Stimulated activated naive CD8-positive, alpha-beta T cell treated with anti-CD3 and anti-CD28 coated beads, Interleukin-15, amount 100 ng/mL, for 72 hours (primary cell): ENCODE measurements at places on chromosomes 4 and X.

DNA sequence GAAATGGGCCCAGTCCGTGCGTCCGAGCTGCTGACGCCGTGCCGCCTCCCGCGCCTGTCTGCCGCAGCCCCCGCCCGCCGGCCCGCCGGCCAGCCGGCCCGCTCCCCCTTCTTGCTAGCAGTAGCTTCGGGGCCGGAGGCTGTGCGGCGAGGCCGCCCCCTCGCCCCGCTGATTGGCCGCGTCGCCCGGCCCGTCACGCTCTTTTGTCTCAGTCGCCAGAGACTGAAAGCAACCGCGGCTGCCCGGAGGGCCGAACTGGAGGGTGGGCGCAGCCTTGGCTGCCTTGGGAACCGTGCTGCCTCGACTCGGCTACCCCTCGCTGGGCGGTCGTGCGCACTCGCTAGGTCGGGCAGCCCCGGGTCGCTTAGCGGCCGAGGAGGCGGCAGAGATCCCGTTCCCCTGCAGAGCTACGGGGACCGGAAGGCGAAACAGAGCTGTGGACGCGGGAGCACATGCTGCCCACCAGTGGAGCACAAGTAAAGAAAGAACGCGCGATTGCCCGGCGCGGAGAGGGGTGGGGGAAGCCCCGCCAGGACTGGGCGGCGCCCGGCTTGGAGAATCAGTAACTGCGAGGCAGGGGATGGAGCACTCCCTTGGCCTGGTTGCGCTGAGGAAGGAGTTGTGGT is at the start of gene ZCCHC18:
Gene ZCCHC18, plus strand, starts transcription at position 198 of the 626 bp plus-strand sequence. CDS start 1,589 bp downstream, outside the sequence.
- peak; percentile 48 for DNase-seq

DNA sequence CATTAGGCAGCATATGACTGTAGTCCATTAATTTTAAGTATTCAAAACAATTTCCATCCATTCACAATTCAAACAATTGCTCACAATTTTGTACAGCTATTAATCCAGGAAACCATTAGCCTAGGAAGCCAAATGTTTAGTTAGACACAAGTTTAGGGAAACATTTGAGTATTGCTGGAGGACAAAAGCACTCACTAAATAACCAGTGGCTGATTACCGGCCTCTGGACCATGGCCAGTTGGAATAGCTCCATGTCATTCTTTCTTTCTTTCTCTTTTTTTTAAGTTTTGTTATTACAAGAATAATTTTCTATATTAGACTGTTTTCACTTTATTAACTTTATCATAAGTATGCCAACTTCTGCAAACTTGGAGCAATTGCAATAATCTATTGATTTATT is 31.3 kb downstream of the TRIML2 start:
- no peak for DNase-seq

GRCh38 chr4:154506253-154506652 is 14.7 kb upstream of the DCHS2 start:
- DNase-seq: no peak

- peak; percentile 54 for DNase-seq
Observed at GRCh38 chr4:153466949-153467896, 1.1 kb downstream of the TMEM131L start.

- no peak for DNase-seq
Observed at GRCh38 chr4:183801457-183802165, 103.5 kb upstream of the STOX2 start.

- no peak for DNase-seq
Observed at GRCh38 chr4:164501074-164501473, 252.9 kb upstream of the SMIM31 start.

- DNase-seq: no peak
Observed at GRCh38 chr4:173405840-173406606, 7.1 kb upstream of the SCRG1 start.

GRCh38 chrX:133175162-133175561 is 43.0 kb downstream of the TFDP3 start:
- DNase-seq: no peak

DNA sequence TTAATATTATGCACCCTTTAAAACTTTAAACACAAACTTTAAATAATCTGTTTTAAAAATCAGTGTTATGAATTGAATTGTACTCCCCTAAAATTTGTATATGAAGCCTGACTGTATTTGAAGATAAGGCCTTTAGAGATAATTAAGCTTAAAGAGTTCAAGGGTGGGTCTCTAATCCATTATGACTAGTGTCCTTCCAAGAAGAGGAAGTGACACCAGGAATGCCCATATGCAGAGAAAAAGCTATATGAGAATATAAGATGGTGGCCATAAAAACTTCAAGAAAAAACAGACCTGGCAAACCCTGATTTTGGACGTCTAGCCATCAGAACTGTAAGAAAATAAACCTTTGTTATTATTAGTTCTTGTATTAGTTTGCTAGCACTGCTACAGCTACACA is 29.0 kb downstream of the UGT2A2 start:
- DNase-seq: no peak

DNA sequence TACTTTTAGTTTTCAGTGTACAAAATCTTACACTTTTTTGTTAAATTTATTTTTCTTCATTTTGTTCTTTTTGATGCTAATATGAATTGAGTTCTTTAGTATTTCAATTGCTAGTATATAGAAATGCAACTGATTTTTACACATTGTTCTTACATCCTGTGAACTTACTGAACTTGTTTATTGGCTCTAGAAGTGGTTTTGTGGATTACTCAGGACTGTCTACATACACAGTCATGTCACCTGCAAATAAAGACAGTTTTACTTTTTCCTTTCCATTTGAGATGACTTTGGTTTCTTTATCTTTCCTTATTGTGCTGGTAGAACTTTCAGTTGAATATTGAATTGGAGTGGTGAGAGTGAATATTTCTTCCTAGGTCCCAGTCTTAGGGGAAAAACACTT is 40.8 kb upstream of the ANXA10 start:
- no peak for DNase-seq

- no peak for DNase-seq
Observed at GRCh38 chr4:125020089-125021034, 294.4 kb upstream of the FAT4 start.

GRCh38 chr4:6085028-6085690 is 66.9 kb upstream of the C4orf50 start:
- DNase-seq: no peak
